ENCODE measurements at places on chromosomes 13 and 19.

DNA sequence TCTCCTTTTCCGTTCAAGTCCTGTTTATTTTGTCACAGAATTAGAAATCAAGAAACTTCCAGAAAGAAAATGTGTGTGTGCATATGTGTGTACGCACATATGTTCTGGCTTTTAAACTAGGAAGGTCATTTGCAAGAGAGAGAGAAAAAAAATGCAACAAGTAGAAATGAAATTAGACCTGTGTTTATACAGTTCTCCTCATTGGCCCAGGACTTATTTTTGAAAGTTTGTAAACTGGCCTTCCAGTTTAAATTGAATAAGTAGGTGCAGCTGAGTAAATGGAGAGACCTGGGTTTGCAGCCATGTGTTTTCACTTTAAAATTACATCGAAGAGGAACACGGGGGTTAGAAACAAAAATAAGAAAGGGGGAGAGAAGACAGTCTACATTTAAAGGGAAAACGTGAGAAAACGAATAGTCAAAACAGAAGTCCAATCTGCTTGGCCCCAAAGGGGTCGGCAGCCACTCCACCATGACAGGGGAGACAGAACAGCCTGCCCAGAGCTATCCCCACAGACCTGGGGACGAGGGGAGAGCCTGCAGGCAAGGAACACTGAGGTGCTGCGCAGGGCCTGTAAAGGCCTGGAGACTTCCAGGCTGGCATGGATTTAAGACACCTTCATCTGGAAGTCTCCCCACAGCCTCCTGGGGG is 216.8 kb upstream of the MAB21L1 start:
- DNase-seq = no peak

DNA sequence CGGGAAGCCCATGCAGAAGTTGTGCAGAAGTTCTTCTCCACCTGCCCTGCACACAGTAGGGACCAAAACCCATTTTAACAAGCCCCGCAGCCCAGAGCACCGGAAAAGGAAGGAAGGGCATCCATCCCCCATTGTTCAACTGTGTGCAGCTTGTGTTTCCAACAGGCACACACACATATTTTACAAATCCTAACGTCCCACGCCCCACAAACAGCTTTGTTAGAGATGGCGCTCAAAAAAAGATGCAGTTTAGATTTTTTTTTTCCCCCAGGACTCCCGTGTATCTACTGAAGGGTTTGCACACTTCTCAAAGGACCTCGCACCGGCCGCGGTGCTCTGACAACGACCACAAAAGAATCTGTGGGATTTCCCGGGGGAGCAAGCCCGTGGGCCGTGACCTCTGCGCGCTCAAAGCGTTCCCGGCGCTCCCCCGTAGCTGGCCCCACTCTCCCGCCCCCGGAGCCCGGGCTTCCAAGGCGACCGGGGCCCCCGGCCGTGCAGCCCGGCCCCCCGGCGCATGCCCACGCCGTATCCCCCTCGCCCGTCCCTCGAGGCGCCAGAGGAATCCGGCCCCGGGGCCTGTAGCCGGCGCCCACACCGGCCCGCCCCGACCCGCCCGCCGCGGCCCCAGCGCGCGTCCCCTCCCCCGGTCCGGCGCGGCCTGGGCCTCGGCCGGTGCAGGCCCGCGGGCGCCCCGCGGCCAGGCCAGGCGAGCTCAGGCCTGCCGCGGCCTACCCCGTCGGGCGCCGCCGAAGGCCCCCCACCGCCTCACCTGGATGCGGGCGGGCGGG is 523 bp downstream of the ELAVL1 start:
- no peak for DNase-seq

GRCh38 chr19:35915443-35915842 is 7.3 kb upstream of the TYROBP start:
- no peak for DNase-seq

GRCh38 chr19:29517412-29517811 is 8.4 kb upstream of the VSTM2B start:
- no peak for DNase-seq

- no peak for DNase-seq
Observed at GRCh38 chr19:32896516-32897214, 27.1 kb upstream of the SLC7A9 start.

DNA sequence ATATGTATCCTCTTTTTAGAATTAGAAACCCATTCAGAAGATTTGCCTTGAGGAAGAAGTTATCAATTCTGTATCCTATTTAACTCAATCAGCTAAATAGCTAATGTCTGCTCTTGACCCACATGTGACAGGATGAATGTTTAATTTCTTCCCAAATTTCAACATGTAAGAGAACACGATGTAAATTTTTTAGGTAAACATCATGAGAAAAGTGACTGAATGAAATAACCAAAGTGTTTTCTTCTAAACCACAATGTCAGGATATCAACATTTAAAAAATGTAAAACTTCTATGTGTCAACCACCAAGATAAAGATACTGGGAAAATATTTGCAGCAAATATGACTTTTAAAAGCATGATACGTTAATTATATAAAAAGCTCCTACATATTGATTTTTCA is 302.4 kb downstream of the DCT start:
- no peak for DNase-seq

GRCh38 chr19:38224014-38224862 is at the start of gene DPF1:
Gene DPF1 (minus strand): TSS chr19:38224222. CDS start chr19:38224142, 80 bp downstream.
- no peak for DNase-seq

DNA sequence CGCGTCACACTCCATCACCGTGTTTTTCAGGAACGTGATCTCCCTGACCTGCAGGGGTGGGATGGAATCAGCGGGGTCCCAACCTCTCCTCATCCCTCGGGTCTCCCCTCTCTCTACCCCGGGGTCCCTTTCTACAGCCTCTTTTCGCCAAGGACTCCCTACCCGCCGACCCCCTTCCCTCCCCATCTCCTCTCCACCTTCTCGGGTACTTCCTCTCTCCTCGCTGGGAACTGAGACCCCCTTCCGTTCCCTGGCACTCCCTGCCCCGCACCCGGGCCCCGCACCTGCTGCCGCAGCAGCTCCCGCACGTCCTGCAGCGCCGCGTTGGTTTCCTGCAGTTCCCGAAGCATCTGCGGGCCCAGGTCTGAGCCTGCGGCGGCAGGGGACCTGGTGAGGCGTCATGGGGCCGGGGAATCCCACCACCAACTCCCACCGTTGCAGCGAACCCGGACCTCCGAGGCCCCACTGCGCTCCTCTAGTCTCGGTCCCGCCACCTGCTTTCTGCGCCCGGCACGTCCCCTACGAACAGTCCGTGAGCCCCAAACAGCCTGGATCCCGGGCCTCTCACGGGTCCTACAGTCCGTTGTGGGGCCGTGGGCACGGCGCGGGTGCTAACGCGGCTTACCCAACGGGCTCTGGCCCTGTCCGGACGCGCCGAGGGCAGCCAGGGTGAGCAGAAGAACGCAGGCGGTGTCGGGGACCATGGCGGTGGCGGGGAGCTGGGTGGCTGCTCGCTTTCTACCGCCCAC is at the start of gene COMP:
Gene COMP (minus strand): TSS at position 740 of the 749 bp plus-strand sequence. CDS start 36 bp downstream, at position 704.
- no peak for DNase-seq

DNA sequence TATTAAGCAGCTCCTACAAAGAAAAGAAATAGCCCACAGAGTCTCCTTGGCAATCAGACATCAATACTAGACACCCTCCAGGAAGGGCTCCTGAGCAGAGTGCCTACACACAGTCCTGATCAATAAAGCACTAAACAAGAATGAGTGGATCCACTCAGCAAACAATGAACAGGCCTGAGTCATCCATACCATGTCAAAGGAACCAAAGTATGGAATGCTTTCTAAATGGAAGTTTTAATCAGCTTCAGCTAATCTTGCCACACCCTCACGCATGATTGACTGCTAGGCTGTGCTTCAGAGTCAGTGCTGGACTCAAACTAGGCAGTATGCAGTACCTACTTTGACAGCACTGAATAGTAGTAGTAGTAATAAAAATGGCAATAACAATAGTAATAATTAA is 392.7 kb upstream of the HTR2A start:
- no peak for DNase-seq

GRCh38 chr13:110055089-110055488 is 251.9 kb downstream of the COL4A1 start:
- no peak for DNase-seq

- no peak for DNase-seq
Observed at GRCh38 chr19:17243830-17244617, 1.7 kb downstream of the NR2F6 start.

- DNase-seq = no peak
Observed at GRCh38 chr13:46106839-46107371, 2.1 kb upstream of the CPB2 start.

- DNase-seq = no peak
Observed at GRCh38 chr13:71864986-71865873, 1.8 kb downstream of the DACH1 start.

DNA sequence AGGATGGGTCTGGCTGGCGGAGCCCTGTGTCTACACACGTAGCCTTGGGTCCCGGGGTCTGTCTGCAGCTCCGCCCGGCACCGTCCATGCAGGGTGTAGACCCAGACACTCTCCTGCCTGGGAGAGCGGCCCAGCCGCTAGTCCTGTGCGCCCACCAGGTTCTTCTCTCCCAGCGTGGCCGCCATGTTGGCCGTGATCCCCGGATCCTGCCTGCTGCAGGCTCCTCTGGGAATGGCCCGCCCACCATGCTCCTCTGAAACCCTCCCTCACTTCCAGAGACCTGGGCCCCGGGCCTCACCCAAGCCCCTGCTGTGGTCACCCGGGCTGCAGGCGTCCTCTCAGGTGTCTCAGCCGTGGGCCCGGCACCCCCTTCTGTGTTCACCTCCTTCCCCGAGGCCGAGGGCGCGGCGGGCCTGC is 57.7 kb upstream of the MCF2L start:
- no peak for DNase-seq

DNA sequence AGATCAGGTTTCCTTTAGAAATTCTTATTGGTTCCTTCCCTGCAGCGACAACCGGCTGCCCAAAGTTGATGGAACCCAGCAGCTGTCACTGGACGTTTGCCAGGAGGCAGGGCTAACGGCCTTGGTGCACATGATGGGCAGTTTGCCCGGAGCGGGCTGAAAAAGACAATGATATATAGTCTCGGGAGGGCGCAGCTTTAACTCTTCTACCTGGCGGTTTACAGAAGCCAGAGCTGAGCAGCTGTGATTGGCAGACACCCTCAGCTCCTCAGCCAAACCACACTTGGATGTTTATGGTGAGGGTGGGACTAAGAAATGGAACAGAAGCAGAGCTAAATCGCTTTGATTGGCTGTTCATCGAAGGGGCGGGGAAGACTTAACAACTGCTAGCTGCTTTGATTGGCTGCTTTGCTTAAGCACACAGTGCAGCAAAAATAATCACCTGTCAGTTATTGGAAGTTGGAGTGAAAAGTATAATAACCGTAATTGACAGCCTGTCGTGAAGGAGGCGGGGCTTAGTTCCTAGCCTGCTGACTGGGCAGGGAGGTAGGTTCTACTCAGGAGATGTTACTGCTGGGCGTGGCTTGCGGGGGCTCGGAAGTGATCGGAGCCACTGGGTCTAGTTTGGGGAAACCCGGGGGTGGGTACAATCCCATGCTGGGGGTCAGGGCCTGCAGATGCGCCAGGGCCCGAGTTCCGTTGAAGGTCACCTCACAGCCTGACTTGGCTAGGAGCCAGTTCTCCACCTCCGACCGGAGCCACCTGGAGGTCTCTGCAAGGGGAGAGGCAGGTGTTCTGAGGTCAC is 7.5 kb downstream of the EMP3 start:
- DNase-seq = peak; percentile 99

GRCh38 chr19:46713781-46714443 is 3.0 kb downstream of the PRKD2 start:
- peak; percentile 83 for DNase-seq

GRCh38 chr19:43984687-43985000 is 656 bp downstream of the ZNF155 start:
- DNase-seq = no peak

DNA sequence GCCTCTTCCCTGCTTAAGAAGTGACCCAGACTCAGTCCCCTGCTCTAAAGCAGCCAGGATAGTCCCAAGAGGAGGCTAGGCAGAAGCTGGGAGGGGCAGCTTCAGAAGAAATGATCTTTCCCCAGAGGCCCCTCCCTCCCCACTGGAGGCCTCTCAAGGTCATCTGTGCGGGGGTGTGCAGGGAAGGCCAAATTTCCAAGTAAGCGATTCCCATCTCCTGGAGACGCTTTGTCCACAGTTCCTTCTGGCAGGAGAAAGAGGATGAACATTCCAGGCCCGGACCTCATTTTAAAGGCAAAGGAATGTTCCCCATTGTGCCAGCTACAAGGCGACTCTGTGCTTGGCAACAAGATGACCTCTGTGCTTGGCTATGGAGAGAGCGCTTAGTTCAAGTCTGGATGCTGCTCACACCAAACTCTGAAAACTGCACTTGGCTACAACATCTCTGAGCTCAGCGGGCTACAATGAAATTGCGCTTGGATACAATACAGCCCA is 23.5 kb downstream of the COL5A3 start:
- no peak for DNase-seq

DNA sequence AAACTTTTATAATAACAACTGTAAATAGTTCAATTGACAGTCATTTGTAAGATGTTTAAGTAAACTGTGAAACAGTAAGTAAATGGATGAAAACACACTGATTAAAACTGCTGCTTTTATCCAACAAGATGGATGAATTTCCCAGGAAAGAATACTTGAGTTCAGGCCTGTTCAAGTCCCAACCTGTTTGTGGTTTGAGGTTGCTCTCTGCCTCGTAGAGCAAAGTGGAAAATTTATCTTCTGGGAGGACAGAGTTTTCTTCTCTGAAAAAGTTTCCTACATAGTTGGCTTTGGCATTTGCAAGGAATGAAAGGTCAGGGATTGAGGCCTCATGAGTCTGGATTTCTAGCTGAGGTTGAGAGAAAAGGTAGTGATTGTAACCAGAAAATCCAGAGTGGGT is 15.2 kb upstream of the ZNF543 start:
- no peak for DNase-seq

- peak; percentile 41 for DNase-seq
Observed at GRCh38 chr19:3440082-3440481, 40.2 kb downstream of the SMIM24 start.

DNA sequence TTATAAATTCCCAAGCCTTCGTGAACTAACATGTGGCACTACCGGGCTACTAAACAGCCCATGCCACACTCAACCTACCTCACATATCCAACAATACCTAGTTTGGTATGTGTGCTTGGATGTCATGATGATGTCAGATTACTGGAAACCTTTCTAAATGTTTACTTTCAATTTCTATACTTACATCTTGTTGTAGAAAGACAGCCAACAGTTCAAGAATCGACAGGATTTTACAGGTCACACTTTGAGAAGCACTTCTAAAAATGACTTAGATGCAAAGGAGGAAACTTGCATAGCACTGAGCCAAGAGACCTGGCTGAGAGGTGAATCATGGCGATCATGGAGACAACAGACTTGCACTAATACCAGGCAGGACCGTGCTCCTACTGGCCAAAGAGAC is 209.9 kb downstream of the COL4A1 start:
- no peak for DNase-seq
